ENCODE measurements at places on chromosomes 5 and 9.

GRCh38 chr5:121671624-121672023 is 180.1 kb upstream of the FTMT start:
- DNase-seq = no peak

DNA sequence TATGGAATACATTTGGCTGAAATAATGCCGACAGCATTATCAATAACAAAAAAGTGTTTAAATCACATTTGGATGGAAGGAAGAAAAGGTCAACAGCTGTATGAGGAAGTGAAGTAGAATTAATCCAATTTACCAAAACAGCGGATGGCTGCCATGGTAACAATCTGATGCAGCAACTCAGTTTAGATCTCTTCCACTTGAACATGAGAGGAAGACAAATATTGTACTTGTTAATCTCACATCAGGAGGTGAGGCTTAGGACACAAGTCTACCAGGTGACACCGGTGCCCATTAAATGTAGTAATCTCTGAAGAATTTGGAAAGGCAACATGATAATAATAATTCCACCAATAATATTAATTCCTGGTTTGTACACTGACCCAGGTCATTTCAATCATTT is 2.4 kb downstream of the RASEF start:
- no peak for DNase-seq

- no peak for DNase-seq
Measured at GRCh38 chr5:178423431-178423830, 166.8 kb downstream of the COL23A1 start.

DNA sequence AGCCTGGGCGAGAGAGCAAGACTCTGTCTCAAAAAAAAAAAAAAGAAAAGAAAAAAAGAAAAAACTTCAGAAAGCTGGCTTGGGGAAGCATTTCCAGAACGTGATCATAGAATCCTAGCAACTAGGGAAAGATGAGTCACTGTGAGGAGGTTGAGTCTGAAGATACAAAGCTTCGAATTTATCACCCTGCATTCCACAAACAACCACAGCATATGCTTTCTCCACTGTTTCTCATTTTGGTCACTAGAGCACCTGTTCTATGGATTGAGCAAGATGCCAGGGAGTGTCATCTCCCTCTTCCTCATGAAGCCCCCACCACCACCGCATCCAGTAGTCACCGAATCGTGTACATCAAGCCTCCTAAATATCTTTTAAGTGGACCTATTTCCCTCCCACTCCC is 37.9 kb downstream of the SEMA5A start:
- no peak for DNase-seq

GRCh38 chr5:87770601-87771121 is 357.9 kb upstream of the CCNH start:
- no peak for DNase-seq

DNA sequence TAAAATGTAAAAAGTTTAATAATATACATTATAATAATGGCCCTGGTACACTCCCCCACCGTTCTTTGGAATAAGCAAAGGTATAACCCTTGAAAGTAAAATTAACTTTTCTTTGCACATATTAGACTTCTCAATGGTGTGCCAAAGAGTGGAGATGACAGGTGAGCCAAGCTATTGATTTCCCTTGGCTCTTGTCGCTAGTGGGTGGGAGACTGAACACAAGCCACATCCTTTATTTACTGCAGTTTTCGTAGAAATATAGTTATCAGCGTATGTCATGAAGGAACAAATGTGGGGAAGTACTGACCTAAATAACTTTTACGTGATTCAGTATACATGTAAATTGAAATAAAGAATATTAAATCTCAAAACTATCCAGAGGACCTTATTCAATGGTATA is 549.3 kb downstream of the RAB3C start:
- peak; percentile 52 for DNase-seq

DNA sequence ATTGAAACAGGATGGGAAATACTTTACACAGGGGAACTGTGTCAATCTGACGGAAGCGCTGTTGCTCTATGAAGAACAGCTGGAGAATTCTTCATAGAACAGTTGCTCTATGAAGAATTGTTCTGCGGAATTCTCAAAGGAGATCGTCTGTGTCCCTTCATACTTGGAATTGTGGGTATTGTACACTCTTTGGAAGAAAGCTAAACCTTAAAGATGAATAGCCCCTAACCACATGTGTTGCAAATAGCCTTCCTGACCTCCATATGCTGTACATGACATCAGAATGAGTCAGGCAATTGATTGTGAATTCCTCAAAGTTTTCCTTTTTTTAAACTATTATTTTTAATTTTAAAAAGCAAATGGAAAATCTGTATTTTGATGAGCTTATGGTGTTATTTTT is 15.6 kb downstream of the NIM1K start:
- DNase-seq = no peak

- DNase-seq = no peak
Measured at GRCh38 chr5:39355324-39355723, 9.0 kb downstream of the C9 start.

GRCh38 chr9:34272101-34272541 is 56.9 kb downstream of the KIF24 start:
- DNase-seq = no peak

GRCh38 chr5:125411744-125412560 is 665.5 kb upstream of the ZNF608 start:
- DNase-seq = no peak

GRCh38 chr5:109143031-109143430 is 266.7 kb downstream of the PJA2 start:
- DNase-seq = no peak

- no peak for DNase-seq
Measured at GRCh38 chr5:156498226-156498980, 171.4 kb downstream of the SGCD start.

DNA sequence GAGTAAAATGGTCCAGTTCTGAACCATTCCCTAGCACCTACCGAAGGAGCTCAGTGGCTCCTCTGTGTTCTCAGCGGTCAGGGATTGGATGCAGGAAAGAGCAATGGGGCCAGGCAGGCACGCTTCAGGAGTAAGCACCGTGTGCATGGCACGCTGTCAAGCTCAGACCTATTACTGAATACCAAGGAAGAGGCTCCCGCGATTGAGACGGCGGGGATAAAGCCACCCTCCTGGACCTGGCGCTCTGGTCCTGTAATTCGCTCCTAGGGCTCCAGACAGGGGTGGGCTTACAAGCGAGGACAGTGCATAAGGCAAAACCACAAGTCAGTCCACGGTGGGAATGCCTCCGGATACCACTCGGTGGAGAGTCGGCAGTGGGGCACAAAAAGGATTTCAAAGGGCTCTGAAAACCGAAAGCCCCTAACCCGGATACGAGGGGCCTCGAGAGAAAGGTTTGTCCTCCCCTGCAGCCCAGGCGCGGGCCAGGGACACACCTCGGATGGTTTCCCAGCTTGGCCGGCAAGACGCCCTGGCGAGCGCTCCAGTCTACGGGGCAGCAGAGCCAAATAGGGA is 988 bp downstream of the OXCT1 start:
- DNase-seq = peak; percentile 48

All from activated CD8-positive, alpha-beta memory T cell treated with anti-CD3 and anti-CD28 coated beads, Interleukin-2, amount 10 ng/mL, durations not matched to agents 7 days and 5 days (primary cell).